Ascending aorta (tissue), 2 donors: ENCODE measurements at places on chromosomes 3 and 15. TPM values are rescaled to one million over a fixed set of nuclear protein-coding genes. Genes with fewer than 3 reads are reported as not detected.

Gene MOBP
- not detected for total RNA-seq

Gene CCR5
- total RNA-seq, result not detected

Gene SPTSSB
- total RNA-seq, result not detected

Gene EFL1
- total RNA-seq, result 17.3 TPM

Gene GOLGA8K
- total RNA-seq, result not detected

Gene DNAH12
- total RNA-seq, result not detected

Gene PAK6
- not detected for total RNA-seq

Gene C3orf49
- not detected for total RNA-seq

Gene ZNF774
- 0.21 TPM for total RNA-seq

Gene RASGRF1
- total RNA-seq, result not detected

Gene UQCRC1
- 193 TPM for total RNA-seq

Gene SLC35A5
- 20.8 TPM for total RNA-seq

Gene LIPH
- 6.9 TPM for total RNA-seq

DNA sequence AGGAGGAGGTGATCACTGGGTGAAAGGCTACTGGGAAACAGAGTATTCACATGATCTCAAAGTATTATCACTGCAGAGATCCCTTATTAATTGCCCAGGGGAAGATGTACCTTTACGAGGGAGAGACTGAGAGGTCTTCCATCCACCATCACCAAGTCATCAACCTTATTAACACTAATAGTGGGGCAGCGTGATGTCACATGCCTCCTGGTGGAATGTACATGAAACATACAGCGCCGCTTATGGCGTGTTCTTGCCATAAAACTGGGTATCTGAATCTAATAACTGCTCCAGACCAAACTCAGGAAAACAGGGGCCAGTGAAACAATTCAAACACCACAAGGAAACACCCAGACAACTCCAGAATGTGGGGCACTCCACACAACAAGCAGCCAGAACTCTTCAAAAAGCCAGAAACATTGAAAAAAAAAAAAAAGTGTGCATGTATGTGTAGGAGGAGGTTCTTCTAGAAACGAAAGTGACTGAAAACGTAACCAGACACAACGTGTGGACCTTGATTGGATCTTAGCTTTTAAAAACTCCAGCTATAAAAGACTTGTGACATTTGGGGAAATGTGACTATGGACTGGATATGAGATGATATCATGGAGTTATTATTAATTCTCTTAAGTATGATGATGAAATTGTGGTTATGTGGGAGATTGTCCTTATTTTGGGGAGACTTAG, 4.6 kb downstream of the STIMATE start:
- H3K36me3 ChIP-seq, result no peaks in the 10 kb centered on the region
- no peak for DNase-seq
- peak overlapping the region; percentile 46 for H3K4me3 ChIP-seq
- peak overlapping the region; percentile 87 for H3K27ac ChIP-seq

GRCh38 chr3:16119887-16120286, 54.6 kb upstream of the GALNT15 start:
- H3K4me3 ChIP-seq, result no peak overlapping the region
- no peak for DNase-seq
- H3K4me1 ChIP-seq, result no peaks in the 10 kb centered on the region
- no peaks in the 10 kb centered on the region for H3K27me3 ChIP-seq
- H3K27ac ChIP-seq, result no peak overlapping the region
- no peaks in the 10 kb centered on the region for H3K36me3 ChIP-seq

GRCh38 chr15:101494251-101494796, 4.8 kb upstream of the PCSK6 start:
- no peak for DNase-seq
- no peaks in the 10 kb centered on the region for H3K36me3 ChIP-seq
- H3K4me1 ChIP-seq, result no peaks in the 10 kb centered on the region

DNA sequence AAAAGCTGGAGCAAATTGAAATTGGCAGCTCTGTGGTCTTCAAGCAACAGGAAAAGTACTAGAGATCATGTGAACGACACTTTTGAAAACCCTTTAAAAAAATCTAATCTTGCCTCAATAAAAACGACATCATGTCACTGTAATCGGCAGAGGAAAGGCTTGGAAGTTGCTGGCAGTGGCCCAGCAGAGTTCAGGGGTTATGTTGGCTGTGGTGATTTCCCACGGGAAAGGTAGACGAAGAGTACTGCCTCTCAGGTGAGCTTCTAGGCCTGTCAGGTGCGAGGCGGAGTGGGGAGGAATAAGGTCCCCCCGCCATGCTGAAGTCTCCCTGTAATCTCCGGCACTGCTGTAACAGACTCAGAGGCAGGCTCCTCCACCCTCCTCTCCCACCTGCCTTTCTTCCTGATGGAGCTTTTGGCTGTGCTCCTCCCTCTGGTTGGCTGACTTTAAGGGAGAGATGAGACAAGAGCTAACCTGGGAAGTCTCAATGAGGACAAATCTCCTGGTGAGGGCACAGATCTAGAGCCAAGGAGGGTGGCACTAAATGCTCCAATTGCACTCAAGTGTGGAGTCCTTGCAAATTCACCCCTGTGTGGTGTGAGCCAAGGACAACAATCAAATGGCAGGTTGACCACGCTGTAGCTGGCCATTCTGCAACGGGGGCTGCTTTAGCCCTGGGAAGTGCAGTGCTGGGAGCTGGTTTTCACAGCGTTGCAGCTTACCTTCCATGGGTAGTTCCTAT, 18.7 kb upstream of the HES1 start:
- no peaks in the 10 kb centered on the region for H3K36me3 ChIP-seq
- no peak for DNase-seq
- H3K27me3 ChIP-seq, result no peaks in the 10 kb centered on the region
- no peak overlapping the region for H3K4me3 ChIP-seq

- H3K4me1 ChIP-seq, result no peaks in the 10 kb centered on the region
- DNase-seq, result no peak
- H3K4me3 ChIP-seq, result no peak overlapping the region
- H3K36me3 ChIP-seq, result peaks cover 91% of the 10 kb centered on the region
- H3K27ac ChIP-seq, result no peak overlapping the region
- H3K27me3 ChIP-seq, result no peaks in the 10 kb centered on the region
These were observed 31.4 kb downstream of the TUBGCP4 start for GRCh38 chr15:43402255-43402654.

- no peak for DNase-seq
- H3K27ac ChIP-seq, result no peak overlapping the region
- H3K27me3 ChIP-seq, result no peaks in the 10 kb centered on the region
- H3K4me1 ChIP-seq, result no peaks in the 10 kb centered on the region
- no peak overlapping the region for H3K4me3 ChIP-seq
These were observed 22.4 kb downstream of the LIPC start for GRCh38 chr15:58453931-58454793.

- H3K36me3 ChIP-seq, result peaks cover 16% of the 10 kb centered on the region
- DNase-seq, result no peak
- H3K27me3 ChIP-seq, result no peaks in the 10 kb centered on the region
- H3K4me1 ChIP-seq, result peaks cover 39% of the 10 kb centered on the region
- peak overlapping the region; percentile 59 for H3K27ac ChIP-seq
These were observed 36.2 kb downstream of the EHD4 start for GRCh38 chr15:41936155-41936554.

GRCh38 chr3:112374333-112374734, 41.4 kb downstream of the CD200 start:
- H3K4me3 ChIP-seq, result no peak overlapping the region
- no peaks in the 10 kb centered on the region for H3K36me3 ChIP-seq
- no peak for DNase-seq
- H3K4me1 ChIP-seq, result peaks cover 26% of the 10 kb centered on the region
- peak overlapping the region; percentile 48 for H3K27ac ChIP-seq

DNA sequence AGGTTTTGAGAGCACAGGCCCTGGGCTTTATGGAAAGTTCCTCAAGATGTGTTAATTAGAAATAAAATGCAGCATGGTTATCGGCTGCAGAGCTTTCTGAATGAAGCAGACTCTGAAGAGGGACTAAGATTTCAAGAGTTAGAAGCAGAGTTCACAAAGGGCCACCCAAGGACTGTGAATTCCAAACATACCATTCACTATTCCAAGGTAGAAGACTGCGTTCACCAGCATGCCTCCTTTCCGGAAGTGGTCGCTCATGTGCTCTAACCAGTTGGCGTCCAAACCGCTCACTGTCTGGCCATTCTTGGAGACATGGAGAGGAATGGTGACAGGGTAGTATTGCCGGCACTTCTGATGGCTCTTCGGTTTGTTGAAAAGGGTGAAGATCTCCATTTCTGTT, 104.9 kb downstream of the OXNAD1 start:
- DNase-seq, result no peak
- peaks cover 45% of the 10 kb centered on the region for H3K4me1 ChIP-seq
- H3K4me3 ChIP-seq, result no peak overlapping the region
- peaks cover 42% of the 10 kb centered on the region for H3K36me3 ChIP-seq
- H3K27ac ChIP-seq, result peak overlapping the region; percentile 83

GRCh38 chr3:28134198-28134597, 107.2 kb upstream of the CMC1 start:
- no peaks in the 10 kb centered on the region for H3K4me1 ChIP-seq
- no peak for DNase-seq
- H3K4me3 ChIP-seq, result no peak overlapping the region
- no peaks in the 10 kb centered on the region for H3K36me3 ChIP-seq
- no peaks in the 10 kb centered on the region for H3K27me3 ChIP-seq

GRCh38 chr15:63023351-63023945, 19.1 kb upstream of the TPM1 start:
- no peak overlapping the region for H3K4me3 ChIP-seq
- H3K27ac ChIP-seq, result peak overlapping the region; percentile 81
- H3K4me1 ChIP-seq, result peaks cover 6% of the 10 kb centered on the region
- no peaks in the 10 kb centered on the region for H3K27me3 ChIP-seq
- peak; percentile 75 for DNase-seq

DNA sequence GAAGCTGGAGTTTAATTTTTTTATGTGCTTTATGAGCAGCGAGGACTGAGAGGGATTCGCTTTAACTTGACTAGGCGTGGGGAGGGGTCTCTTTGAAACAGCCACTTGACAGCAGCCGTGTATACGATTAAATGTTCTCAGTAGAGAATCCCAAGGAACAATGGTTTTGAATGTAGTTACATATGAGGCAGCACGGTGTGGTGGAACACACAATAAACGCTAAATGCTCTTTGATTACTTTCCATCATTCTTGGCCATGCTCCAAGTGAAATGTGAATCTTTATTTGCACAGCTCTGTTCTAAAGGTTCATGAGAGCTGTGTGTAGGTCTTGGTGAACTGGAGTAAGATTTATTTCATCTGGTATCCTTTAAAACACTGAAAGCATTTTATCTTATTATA, 251.4 kb upstream of the TGFBR2 start:
- no peaks in the 10 kb centered on the region for H3K36me3 ChIP-seq
- H3K4me3 ChIP-seq, result no peak overlapping the region
- peak overlapping the region; percentile 80 for H3K27ac ChIP-seq

DNA sequence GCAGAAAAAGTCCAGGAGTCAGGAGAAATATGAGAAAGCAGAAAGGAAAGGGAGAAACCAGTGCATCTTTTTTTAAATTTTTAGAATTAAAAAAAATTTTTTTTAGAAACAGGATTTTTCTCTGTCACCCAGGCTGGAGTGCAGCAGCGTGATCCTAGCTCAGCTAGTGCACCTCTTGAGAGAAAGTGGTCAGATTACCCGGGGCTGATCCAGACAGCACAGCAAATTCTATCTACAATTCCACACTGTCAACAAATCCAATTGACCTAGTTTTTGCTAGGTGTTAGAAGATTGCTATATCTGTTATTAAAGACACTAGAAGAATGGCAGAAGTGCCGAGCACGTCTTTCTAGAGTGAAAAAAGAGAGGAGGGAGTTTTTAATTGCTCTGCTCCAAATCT, 117.3 kb downstream of the RFTN1 start:
- H3K27ac ChIP-seq, result no peak overlapping the region
- no peaks in the 10 kb centered on the region for H3K27me3 ChIP-seq
- no peak overlapping the region for H3K4me3 ChIP-seq
- no peaks in the 10 kb centered on the region for H3K4me1 ChIP-seq
- DNase-seq, result no peak

DNA sequence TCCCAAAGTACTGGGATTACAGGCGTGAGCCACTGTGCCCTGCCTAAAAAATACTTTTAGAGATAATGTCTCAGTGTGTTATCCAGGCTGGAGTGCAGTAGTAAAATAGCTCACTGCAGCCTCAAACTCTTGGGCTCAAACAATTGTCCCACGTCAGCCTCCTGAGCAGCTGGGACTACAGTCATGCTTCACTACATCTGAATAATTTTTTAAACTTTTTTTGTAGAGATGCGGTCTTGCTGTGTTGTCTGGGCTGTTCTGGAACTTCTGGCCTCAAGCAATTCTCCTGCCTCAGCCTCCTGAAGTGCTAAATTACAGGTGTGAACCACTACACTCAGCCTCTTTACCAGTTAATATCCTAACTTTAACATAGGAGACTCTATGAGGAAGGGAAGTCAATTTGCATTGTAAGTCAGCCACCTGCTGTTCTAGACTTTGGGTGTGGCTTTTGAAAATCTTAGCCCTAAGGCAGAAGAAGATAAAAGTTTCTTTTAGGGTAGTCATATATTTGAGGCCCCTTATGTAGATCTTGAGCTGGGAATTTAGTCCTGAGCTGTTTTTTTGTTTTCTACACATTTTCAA, 78.2 kb upstream of the RASGRP1 start:
- H3K27ac ChIP-seq, result no peak overlapping the region
- no peaks in the 10 kb centered on the region for H3K27me3 ChIP-seq
- no peak overlapping the region for H3K4me3 ChIP-seq
- no peaks in the 10 kb centered on the region for H3K4me1 ChIP-seq

- H3K27me3 ChIP-seq, result no peaks in the 10 kb centered on the region
- H3K4me3 ChIP-seq, result no peak overlapping the region
- no peaks in the 10 kb centered on the region for H3K4me1 ChIP-seq
- DNase-seq, result no peak
These were observed 14.8 kb downstream of the GTPBP8 start for GRCh38 chr3:113005611-113006010.

GRCh38 chr3:54691289-54691771, 236.5 kb downstream of the LRTM1 start:
- DNase-seq, result no peak
- H3K4me3 ChIP-seq, result no peak overlapping the region
- H3K27me3 ChIP-seq, result no peaks in the 10 kb centered on the region
- H3K4me1 ChIP-seq, result no peaks in the 10 kb centered on the region
- no peaks in the 10 kb centered on the region for H3K36me3 ChIP-seq

GRCh38 chr3:112095731-112096130, 9.5 kb downstream of the C3orf52 start:
- H3K27me3 ChIP-seq, result no peaks in the 10 kb centered on the region
- DNase-seq, result no peak
- no peak overlapping the region for H3K4me3 ChIP-seq
- H3K4me1 ChIP-seq, result no peaks in the 10 kb centered on the region
- H3K27ac ChIP-seq, result no peak overlapping the region
- no peaks in the 10 kb centered on the region for H3K36me3 ChIP-seq

DNA sequence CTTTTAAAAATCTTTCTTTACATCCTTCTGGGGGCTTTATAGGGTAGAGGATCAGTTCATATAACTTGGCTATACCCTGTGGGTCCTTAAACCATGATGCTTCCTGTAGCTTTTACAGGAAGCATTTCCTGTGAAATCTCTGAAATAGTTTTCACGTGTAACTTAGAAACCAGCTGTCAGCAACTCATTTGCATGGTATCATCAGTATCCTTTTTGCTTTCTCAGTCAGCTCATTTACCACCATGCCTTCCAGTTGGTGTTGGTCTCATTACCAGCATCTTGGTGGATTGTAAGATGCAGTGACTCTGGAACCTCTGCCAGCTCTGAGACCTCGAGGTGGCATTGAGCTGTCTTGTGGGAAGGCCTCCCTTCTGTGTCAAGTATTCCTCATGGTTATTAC, 96.7 kb upstream of the MYZAP start:
- H3K27me3 ChIP-seq, result no peaks in the 10 kb centered on the region
- DNase-seq, result no peak
- H3K4me3 ChIP-seq, result no peak overlapping the region
- no peaks in the 10 kb centered on the region for H3K36me3 ChIP-seq
- peaks cover 12% of the 10 kb centered on the region for H3K4me1 ChIP-seq
- no peak overlapping the region for H3K27ac ChIP-seq
